ENCODE measurements at places on chromosomes 3 and 15.

GRCh38 chr3:164533275-164533674, 545.0 kb downstream of the SI start:
- no peak for DNase-seq

GRCh38 chr15:80151148-80151547, 1.7 kb upstream of the FAH start:
- DNase-seq = no peak

DNA sequence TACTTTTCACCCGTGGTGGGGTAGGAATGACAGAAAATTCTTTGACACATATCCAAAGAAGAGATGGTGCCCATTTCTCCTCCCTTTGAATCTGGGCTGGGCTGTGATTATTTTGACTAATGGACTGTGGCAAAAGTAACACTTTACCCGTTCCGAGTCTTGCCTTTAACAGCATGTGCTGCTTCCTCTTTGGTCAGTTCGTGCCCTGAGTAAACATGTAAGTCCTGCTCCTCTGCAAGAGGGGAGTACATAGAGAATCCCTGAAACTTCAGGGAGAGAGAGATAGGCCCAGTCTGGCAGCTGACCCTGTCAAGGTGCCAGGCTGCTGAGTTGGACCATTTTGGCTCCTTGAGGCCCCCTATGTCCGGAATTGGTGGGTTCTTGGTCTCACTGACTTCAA, 243.1 kb downstream of the EPHB1 start:
- DNase-seq = no peak

GRCh38 chr3:10145685-10146084, 4.1 kb downstream of the VHL start:
- DNase-seq = no peak

- no peak for DNase-seq
Measured at GRCh38 chr3:143633816-143634215, 214.5 kb downstream of the SLC9A9 start.

GRCh38 chr15:49619226-49619625, 1.4 kb downstream of the FAM227B start:
- DNase-seq = no peak

DNA sequence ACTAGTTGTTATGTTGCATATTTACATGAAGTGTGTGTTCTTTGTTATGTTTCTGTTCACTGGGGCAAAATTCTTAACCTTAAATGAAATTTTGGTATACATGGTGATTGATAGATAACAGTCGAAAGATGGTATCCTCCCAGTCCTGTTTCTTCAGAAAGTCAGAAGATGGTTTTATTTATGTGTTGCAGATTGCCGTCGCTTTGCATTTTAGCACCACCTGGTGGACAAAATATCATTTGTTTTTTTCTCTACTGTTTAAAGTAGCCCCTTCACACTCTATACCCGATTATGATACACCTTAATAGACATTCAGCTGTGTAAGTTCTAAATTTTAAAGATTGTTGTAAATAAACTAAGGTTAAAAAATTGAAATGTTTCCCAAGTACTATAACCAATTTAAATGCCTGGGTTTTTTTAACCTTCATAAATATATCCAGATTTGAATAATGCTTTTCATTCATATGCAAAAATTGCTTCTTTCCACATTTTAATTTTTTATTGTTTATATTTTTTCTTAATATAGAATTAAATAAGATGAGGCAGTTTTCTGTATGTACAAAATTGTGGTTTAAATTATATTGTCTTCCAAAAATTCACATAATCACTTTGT, 152.2 kb downstream of the ALCAM start:
- DNase-seq = no peak

DNA sequence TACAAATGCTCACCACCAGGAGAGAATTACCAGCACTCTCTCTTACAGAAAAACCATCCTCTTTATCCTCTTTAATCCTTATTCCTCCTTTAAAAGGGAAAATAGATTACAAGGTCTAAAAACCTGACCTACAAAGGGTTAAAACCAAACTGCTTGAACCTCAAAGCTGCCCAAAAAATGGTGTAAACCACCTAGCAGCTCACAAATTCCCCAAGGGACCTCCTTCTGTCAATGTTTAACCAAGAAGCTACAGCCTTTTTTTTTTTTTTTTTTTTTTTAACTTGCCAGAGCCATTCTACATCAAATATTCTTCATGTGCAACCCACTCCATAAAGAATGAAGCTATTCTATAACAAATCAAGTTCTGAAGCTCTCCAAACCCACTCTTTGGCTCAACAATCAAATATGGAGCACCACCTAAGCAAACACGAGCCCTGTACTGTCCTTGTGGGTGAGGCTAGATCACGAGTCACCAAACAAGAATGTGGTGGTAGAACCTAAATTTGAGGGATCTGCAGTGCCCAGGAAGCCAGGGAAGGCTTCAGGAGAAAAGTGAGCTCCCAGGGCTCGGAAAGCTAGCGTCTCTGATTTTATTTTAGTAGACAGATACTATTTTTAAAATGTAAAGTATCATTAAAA, 20.1 kb downstream of the OSBPL10 start:
- DNase-seq = no peak

DNA sequence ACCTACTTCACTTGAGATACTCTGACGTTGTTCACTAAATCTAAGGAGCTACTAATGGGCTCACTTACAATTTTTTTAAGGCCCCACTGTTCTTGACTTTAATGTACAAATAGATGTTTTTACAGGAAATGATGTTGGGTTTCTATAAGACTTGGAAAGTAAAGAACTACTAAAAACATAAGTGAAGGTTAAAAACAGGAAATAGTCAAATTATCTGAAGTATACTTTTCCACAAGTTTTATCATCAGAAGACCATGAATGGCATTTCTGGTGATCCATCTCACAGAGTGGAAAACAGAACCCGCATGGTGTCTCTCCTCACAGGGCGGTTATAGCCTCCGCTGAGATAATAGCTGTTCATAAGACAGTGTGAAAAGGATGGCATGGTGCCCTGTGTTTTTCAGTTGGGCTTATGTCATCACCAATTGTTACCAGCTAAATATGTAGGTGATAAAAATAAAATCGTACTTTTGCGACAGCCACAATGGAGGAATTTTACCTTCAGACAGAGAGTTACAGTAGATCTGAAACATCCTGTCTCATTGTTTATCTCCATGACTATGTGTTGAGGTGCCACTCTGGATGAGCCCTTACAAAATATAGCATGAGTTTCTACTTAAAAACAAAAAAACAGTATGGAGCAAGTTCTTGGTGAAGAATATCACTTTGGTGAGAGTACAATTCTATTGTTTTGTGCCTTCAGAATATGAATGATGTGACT, 462.4 kb downstream of the RAP2B start:
- no peak for DNase-seq
